ENCODE measurements at places on chromosomes 12 and 14. TPM values are rescaled to one million over a fixed set of nuclear protein-coding genes. Genes with fewer than 3 reads are reported as not detected.

GRCh38 chr14:61350427-61351270, 29.3 kb downstream of the PRKCH start:
- H3K36me3 ChIP-seq, result no peaks in the 10 kb centered on the region
- DNase-seq, result no peak
- no peak overlapping the region for H3K4me3 ChIP-seq
- H3K4me1 ChIP-seq, result peaks cover 57% of the 10 kb centered on the region
- no peak overlapping the region for H3K27ac ChIP-seq

GRCh38 chr12:66132408-66132807, 1.9 kb upstream of the LLPH start:
- DNase-seq, result peak; percentile 22
- H3K4me1 ChIP-seq, result peaks cover 16% of the 10 kb centered on the region
- no peak overlapping the region for H3K27ac ChIP-seq
- H3K27me3 ChIP-seq, result no peaks in the 10 kb centered on the region
- no peak overlapping the region for H3K4me3 ChIP-seq

DNA sequence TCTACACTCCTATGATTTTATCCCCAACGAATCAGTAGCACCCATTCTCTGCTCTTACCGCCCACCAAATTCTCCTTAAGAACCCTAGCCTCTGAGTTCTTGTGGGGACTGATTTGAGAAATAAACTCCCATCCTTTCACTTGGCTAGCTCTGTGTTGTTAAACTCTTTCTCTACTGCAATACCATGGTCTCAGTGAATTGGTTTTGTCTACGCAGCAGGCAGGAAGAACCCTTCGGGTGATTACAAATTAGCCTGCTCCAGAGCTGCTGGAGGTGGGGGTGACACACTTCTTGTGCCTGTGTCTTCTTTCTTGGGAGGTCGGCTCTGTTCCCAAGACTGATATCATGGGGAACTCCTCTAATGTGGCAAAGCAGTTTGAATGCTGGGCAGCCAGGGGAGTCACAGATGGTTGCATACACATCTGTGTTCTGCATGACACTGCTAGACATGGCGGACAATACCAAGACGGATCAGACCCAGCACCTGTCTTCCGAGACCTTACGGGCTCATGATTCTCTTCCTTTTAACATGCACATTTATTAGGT, 1.6 kb upstream of the C1S start:
- H3K27ac ChIP-seq, result no peak overlapping the region
- H3K4me1 ChIP-seq, result no peaks in the 10 kb centered on the region
- DNase-seq, result no peak
- H3K27me3 ChIP-seq, result peaks cover 25% of the 10 kb centered on the region
- H3K4me3 ChIP-seq, result no peak overlapping the region

DNA sequence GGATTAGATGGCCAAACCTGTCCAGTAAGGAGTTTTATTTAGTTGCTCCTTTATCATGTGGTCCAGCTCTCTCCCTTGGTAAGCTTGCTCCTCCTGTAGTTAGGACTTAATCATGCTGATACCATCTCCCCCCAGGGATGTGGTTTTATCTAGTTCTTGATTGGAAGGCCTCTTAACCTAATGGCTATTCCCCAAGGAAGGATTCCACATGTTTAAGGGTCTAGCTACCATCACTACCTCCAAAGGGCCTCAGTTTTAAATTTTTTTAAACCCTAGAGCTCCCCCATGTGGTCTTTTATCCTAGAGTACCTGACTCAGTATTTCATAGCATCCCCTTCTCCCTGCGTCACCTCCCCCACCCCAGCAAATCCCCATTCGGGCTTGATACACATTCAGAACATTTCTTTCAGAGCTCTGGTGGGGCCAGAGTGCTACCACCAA, 22.5 kb downstream of the MAP3K12 start:
- H3K27ac ChIP-seq, result no peak overlapping the region
- DNase-seq, result peak; percentile 36
- no peaks in the 10 kb centered on the region for H3K27me3 ChIP-seq
- no peak overlapping the region for H3K4me3 ChIP-seq
- H3K36me3 ChIP-seq, result peaks cover 71% of the 10 kb centered on the region

DNA sequence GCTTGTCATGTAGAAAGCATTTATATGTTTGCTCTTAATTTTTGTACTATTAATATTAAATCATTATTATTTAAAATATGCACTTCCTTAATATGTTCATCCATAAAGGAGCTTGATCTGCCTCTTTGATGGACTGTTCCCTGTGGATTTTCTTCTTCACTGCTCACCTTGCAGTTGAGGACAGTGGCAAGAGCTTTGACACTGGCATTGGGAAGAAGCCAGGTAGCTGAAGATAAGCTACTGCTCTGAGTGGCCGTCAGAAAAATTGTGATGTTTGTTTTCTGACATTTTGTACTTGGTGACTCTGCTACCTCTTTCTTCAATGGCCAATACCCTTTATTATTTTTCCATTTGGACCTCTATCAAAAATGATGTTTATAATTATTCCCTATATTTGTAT, 349.4 kb upstream of the NOVA1 start:
- H3K36me3 ChIP-seq, result no peaks in the 10 kb centered on the region
- no peak for DNase-seq
- H3K4me1 ChIP-seq, result no peaks in the 10 kb centered on the region
- H3K27ac ChIP-seq, result no peak overlapping the region
- no peaks in the 10 kb centered on the region for H3K27me3 ChIP-seq
- H3K4me3 ChIP-seq, result no peak overlapping the region

DNA sequence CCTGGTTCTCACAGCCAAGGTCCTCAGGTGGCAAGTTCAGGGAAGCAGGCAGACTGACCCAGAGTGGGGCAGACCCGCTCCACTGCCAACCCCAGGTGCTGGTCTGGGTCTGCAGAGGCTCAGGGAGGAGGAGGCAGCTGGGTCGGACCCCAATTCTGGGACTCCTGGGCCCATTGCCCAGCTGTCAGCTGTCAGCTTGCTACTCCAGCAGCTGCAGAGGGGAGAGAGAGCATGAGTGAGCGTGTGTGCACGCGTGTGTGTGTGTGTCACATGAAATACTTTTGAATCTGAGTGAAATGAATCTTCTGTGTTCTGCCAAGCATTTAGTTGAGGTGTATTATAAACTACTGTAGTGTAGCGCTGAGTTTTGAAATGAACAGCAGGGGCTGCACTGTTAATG, 30.8 kb downstream of the XRCC3 start:
- no peak for DNase-seq
- H3K4me3 ChIP-seq, result no peak overlapping the region
- H3K4me1 ChIP-seq, result no peaks in the 10 kb centered on the region
- H3K27me3 ChIP-seq, result no peaks in the 10 kb centered on the region

Gene RDH12
- not detected for total RNA-seq

GRCh38 chr12:50394469-50395029, 1.9 kb downstream of the FAM186A start:
- DNase-seq, result no peak
- no peak overlapping the region for H3K4me3 ChIP-seq
- no peaks in the 10 kb centered on the region for H3K27me3 ChIP-seq
- H3K36me3 ChIP-seq, result no peaks in the 10 kb centered on the region
- no peak overlapping the region for H3K27ac ChIP-seq
- H3K4me1 ChIP-seq, result peaks cover 14% of the 10 kb centered on the region
